ENCODE measurements at places on chromosomes 11 and 22.

DNA sequence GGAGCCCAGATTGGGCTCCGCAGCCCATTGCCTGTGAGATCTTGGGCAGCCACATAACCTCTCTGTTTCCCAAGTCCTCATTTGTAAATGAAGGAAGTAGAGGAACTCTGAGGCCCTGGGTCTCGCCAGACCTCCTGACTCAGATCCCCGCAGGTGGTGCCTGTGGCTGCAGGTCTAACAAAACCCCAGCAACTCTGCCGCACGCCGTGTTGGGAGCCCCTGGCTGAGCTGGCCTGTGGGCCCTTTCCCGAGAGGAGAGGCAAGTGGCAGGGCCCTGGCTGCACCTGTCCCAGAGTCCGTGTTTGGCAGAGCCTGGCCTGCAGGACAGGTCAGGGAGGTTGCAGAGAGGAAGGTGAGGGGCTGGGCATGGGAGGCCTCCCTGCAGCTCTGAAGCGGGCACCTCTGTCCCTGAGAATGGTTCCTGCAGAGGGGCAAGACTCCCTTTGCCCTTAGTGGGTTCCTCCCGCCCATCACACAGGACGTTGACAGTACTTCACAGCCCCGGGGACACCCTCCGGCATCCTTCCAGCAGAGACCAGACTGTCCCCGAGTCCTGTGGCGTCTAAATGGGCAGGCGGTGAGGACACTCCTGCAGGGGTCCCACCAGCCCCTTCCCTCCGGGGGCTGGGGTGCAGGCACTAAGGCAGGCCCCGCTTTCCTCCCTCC, 67.7 kb downstream of the ARHGAP8 start:
- DNase-seq = no peak

GRCh38 chr22:47987885-47988515, 1225.5 kb downstream of the TBC1D22A start:
- DNase-seq = no peak

DNA sequence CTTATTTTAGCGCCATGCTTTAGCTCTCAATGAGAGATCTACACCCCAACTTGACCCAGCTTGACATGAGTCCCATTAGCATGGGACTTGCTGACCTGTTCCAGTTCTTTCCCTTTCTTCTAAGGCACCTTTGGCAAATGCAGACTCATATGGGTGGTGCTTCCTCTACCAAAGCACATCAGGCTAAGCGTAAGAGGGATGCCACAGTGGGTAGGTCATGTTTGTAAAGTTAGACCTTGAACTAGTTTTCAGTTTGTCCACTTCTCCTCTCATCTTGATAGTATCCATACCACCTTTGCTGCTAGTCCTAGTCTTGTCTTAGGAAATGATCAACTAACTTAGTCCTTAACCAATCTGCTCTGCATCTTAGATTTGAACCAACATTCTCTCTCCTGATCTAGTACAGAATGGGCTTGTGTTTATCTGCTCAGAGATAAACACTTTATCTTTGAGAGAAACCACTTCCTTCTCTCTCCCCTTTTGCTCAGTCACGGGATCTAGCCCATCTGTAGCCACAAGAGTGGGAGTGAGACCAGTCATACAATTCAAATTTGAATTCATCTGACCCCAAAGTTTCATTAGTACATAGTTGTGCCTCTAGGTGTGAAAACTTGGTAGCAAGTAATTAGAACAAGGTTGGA, 72.1 kb upstream of the CD44 start:
- no peak for DNase-seq

DNA sequence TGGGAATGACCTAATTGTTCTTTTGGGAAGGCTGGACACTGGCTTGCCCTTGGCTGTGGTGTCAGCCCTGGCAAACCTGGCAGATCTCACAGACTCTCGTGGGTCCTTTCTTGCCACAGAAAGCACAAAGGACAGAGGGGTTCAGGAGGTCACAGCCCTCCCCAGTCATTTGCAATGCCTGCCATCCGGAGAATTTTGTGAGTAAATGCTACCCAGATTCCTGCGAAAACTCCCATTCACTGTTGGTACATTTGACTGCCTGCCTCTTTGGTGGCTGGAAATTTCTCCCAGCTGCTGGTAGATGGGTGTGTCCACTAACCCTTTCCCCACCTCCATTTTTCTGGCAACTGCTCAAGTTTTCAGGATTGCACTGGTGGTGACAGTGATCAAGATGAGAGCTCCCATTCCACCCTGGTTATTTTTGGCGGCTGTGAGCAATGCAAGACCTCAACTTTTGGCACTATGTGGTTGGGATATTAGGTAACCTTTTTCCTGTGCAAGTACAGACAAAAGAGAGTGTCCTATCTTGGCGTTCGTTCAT, 155.7 kb downstream of the NAV2 start:
- DNase-seq = no peak

DNA sequence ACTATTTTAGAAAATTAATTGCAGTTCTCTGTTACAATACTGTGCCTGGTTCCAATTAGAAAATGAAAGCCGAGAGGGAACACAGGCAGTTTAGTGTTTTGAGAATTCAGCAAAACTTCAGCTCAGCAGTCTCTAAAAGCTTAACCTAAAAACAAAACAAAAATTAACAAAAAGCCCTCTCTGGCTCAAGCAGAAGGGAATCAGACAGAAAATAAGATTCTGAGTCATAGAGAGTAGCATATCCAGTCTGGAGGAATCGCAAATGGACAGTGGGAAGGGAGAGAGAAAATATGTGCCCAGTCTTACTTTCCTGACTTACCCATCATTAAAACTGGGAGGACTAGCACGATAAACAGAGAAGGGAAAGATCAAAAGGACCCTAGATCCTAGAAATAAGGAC, 38.1 kb upstream of the CHRM4 start:
- DNase-seq = no peak

GRCh38 chr11:47620836-47621378, 21.5 kb downstream of the MTCH2 start:
- DNase-seq = no peak
